Substantia nigra (tissue), 51 donors: ENCODE measurements at places on chromosomes 1 and 21.

DNA sequence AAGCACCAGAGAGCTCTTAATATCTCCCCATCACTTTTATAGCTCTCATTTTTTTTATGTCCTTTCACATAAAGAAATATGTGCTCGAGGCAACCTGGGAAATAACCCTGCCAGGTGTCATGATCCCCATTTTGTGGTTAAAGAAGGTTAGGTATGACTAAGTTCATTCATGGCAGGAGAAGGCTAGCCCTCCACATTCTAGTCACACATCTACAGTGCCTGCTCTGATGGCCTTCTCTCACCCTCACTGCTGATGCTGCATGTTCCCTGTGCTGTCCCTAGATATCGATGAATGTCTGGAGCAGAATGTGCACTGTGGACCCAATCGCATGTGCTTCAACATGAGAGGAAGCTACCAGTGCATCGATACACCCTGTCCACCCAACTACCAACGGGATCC lies 187.5 kb downstream of the TPR start:
- no peak for DNase-seq

DNA sequence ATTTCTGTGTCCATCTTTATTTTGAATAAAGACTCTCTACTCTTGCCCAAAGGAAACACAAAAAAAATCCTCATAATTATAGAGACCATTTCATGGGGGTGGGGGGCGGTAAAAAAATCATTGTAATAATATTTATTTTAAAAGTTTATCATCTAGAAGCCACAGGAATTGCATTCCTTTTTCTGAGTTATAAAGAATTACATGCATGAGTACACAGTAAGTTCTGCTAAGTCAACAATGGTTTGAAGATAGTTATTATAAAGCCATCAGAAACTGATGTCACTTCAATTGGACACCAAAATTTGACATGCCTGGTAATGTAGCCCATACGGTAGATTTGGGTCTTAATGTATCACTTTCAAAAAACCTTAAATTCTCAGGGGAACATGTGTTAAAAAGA lies 478.1 kb upstream of the NR5A2 start:
- DNase-seq: no peak

DNA sequence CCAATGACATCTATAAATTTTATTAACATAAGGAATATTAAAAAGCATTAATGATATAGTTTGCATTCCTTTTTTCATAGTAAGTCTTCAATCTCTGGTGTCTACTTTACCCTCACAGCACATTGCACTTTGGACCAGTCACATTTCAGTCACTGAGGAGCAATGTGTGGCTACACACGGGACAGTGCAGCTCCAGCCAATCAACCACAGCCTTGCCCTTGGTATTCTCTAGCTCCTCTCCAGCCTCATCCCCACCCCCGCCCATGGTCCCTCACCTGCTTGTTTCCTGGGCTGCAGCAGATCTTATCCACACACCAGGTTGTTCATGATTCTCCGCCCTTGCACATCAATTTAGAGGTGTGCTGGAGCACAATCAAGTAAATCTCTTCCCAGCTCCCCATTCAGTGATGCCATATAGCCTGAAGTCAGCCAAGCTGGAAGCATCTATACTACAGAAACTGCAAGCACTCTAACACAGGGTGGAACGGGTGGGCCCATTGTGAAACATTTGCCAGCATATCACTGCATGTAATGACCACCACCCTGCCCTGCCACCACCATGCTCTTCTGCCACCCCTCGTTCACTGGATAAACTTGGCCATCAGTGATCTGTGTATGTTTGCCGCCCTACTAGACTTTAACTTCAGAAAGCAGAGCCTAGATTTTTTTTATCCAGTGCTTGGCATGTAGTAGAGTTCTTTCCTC lies 93.0 kb upstream of the SLC44A3 start:
- no peak for DNase-seq

GRCh38 chr21:34020005-34020847 lies 53.2 kb upstream of the MRPS6 start:
- no peak for DNase-seq

GRCh38 chr1:105243969-105244368 lies 1494.3 kb downstream of the AMY1C start:
- DNase-seq: no peak

GRCh38 chr1:85275701-85276214 lies 674 bp downstream of the BCL10 start:
- no peak for DNase-seq

GRCh38 chr1:161740921-161741320 lies 8.7 kb upstream of the DUSP12 start:
- DNase-seq: no peak

DNA sequence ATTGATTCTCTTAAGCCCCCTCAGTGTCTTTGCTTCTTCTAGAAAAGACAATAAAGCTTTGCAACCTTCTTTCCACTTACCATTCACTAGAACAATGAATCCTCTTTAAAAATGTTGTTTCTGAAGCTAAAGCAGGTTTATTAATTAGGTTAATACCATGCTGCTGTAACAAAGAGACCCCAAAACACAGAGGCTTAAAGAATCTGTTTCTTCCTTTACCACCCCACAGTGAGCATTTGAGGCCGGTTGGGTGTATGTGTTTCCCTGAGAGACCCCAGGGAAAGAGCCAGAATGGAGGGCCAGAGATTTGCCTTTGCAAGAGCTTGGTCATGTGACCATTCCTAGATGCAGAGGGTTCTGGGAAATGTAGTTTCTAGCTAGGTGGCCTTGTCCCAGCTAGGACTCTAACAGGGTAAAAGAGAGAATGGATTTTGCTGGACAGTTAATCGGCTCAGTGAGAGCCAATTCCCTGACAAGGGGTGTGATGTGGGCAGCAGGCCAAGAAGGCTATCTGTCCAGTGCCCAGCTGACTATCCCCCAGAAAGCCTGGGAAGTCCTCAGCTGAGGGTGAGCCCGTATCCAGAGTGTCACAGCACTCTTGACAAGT lies 191.8 kb upstream of the TMEM51 start:
- no peak for DNase-seq
